ENCODE measurements at places on chromosomes 2 and 18. TPM values are rescaled to one million over a fixed set of nuclear protein-coding genes. Genes with fewer than 3 reads are reported as not detected.

DNA sequence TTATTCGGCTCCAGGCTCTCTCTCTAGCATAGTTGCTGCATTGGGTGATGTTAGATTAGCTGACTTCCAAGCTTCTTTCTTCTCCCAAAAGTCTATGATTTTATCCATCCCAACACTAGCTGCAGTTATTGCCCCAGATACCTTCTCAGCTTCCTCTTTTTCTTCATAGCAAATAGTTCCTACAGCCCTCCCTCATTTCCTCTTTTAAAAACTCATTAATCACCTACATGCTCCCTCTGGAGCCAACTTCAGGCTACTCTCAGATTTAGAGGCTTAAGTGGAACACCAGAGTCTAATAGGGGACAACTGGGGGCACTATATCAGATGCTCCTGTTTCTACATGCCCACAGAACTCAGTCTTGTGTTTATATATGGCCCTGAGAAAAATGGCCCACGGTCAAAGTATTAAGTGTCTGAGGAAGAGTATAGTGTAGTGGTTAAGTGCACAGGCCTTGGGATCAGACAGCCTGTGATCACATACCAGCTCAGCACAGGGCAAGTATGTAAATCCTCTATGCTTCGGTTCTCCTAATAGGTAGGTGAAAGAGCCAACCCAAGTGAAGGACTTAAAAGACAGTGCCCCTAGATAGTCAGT lies 241.9 kb upstream of the SLC14A2 start:
- DNase-seq, result no peak

DNA sequence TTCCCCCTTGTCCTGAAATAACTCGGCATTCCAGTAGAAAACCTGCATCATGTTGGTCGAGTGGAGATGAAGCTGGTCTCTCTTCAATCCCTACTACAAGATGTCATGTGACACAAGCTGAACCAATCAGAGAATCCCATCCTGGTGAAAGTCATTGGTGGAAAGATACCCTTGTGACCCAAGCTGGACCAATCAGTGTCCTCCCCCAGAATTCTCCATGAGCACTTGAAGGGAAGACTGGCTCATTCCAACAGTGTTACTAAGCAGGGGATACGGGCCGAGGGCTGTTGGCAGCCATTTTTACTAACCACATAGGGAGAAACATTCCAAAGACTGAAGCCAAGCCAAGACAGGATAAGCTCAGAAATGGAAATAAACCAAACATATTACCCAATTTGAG lies 298.3 kb downstream of the ICOS start:
- DNase-seq, result peak; percentile 49

DNA sequence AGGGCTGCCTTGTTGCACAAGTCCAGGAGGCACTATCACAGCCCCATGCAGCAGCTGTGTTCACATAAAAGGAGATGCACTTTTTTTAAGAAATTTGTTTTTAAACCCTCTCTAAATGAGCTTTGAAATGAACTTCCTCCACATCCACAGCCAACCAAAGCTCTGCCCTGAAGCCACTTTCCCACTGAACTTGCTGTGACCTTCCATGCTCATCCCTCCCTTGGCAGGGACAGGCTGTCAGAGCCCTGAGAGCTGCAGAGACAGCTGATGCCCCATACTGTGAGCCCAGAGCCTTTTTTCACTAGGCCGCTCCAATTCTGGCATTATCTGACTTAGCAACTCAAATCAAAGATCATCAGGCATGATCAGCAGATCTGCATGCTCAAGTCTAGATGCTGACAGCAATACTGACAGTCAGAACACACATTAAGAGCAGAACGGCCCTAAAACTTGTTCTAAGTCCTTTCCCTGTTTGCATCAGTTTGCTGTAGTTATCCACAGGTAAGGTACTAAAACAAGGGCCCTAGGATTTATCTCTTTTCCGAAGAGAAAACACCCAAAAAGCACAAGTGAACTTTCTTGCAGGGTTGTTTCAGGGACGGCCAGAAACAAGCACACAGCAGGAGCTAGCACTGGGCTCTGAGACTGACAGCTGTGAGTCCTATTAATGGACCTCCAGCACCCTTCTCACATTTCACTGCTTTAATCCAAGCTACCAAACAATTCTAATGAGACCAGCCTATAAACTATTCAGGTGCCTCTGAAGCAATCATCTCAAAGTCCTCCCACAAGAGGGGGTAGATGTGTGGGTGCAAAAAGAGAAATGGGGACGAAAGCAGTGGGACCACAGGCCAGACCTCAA lies 34.9 kb downstream of the RNU4ATAC start:
- DNase-seq, result no peak

DNA sequence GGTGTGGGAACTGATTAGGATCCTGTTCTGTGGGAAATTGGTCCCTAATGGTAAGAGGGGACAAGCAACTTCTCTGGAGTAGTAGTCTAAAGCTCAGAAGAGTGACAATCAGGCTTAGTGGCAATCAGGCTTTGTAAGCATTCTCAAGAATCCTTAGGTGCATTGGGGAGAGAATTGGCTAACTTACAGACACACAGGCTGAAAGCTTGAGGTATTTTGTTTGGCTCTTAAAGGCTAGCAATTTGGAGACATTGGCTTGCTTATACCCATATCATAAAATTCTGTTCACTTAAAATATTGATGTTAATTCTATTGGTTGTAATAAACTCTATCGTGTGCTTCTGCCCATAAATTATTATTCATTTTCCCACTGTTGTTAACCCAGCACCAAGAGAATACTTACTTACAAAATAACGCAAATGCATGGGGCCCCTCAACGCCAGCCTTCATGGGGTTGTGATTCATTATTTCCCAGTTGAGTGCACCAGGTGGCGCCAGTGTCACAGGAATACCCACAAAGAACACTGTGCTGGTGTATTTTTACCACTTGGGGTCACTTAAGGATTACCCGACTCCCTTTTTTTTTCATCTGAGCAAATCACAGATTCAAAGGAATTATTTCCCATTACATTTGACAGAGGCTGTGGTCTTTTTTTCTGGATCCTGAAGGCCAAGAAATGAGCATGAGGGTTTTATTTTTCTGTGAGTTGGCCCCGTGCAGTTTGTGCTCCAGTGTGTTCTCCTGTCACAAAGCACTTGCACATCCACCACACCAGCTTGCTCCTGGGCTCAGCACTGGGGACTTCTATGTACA lies 45.5 kb downstream of the DDX1 start:
- peak; percentile 74 for DNase-seq

DNA sequence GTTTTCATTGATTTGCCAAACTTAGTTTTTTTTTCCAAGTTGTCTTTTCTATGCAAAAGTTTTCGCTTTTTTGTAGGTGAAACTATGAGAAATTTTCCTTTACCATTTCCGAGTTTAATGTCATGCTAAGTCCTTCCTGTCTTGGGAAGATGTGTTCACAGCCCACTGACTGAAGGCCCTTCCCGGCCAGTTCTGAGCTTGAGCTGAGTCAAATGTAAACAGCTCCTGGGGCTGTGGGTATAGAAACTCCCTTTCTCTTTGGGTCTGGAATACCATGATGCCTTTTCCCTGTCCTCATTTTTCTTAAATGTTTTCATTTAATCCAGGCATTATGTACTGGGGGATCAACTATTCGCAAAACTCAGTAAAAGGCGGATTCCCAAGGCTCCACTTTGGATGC lies 69.8 kb upstream of the IL1R1 start:
- DNase-seq, result peak; percentile 81

GRCh38 chr18:7757175-7757574 lies 190.1 kb downstream of the PTPRM start:
- DNase-seq, result no peak

GRCh38 chr2:88320076-88320773 lies 132.3 kb downstream of the FOXI3 start:
- no peak for DNase-seq

- DNase-seq, result no peak
Measured at GRCh38 chr2:10800163-10800562, 12.4 kb downstream of the PDIA6 start.

GRCh38 chr2:582792-583528 lies 94.2 kb downstream of the TMEM18 start:
- no peak for DNase-seq

DNA sequence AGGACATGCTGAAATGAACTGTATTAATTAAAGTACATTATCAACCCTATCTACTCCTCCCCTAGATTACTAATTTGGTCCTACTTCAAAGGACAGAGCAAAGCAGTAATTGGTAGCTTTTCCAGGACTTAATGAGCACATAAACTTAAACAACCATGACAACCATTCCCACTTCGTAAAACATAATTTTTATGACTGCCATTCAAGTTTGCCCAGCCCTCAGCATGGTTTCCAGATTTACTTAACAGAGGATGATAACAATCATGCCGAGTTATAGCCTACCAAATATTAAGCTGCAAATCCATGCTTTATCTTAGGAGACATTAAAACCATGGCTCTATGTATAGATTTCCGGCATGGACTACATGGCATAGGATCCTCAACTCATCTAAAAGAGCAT lies 401.1 kb upstream of the CHAC2 start:
- DNase-seq, result no peak

GRCh38 chr2:168146892-168147810 lies 100.2 kb downstream of the STK39 start:
- DNase-seq, result no peak

- DNase-seq, result peak; percentile 24
Measured at GRCh38 chr18:9804517-9805104, 81.2 kb upstream of the TXNDC2 start.

DNA sequence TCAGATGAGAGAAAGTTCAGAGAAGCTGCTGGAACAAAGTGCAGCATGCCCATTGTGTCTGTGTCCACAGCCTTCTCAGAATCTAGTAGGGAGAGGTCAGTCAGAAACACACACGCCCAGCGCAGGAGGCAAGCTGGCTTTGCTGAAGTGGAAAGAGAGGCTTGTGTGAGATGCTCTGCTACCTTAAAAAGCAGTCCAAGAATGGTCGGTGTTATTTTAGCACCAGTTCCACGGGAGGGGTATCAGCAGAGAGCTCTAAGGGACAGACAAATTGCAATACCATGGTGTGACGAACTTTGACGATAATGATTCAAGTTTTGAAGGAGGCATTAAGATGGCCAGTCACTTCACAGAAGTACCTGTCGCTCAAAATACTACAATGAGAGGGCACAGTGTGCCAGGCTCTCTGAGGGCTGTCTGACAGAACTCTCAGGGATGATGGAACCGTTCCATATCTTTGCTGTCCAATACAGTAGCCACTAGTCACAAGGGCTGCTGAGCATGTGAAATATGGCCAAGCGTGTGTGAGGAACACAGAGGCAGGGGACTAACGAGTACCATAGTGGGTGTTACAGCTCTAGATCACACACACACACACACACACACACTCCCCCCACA lies 237.5 kb upstream of the TMEM200C start:
- no peak for DNase-seq

- no peak for DNase-seq
Measured at GRCh38 chr18:10370716-10371115, 83.7 kb upstream of the APCDD1 start.

- peak; percentile 59 for DNase-seq
Measured at GRCh38 chr2:109131777-109132176, 2.8 kb downstream of the SH3RF3 start.

GRCh38 chr2:113175042-113175628 lies 1.4 kb downstream of the PSD4 start:
- peak; percentile 8 for DNase-seq

- DNase-seq, result no peak
Measured at GRCh38 chr2:164438490-164439205, 182.6 kb downstream of the GRB14 start.

DNA sequence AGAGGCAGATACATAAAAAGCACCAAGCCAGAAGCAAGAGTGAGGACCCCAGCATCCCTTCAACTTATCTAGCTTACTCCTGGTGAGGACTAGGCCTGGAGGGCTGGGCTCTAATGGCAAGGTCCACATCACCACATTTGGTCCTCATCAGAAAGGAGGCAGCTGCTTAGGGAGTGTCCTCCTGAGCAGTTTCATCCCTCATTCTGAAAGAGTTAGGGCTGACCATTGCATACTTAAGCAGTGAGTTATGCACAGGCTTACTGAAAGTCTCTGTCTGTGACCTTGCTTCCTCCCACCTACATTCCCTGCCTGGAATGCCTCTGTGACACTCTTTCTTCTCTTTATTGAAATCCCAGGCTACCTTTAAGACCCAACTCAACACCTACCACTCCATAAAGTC lies 301.8 kb upstream of the ACVR2A start:
- DNase-seq, result peak; percentile 88

DNA sequence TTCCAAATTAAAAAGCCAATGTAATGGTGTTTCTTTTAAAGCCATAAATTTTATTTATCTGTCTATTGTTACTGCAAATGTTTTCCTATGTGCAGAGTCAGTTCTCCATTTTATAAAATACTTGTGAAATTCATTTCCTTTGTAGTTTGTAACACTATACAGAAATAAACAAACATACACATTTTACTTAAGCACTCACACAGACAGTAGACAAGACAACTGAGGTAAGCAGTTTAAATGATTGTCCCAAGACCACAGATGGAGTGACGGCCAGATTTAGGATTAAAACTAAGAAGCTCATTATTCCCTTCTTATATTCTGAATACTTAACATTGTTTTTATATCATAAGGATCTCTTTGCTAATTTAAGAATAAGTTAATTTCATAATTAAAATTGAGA lies 100.9 kb downstream of the BAZ2B start:
- DNase-seq, result no peak

The CCNYL1 gene
- 5.4 TPM for total RNA-seq

The CFC1 gene
- not detected for total RNA-seq

The SNED1 gene
- 39.5 TPM for total RNA-seq

The CAPN10 gene
- total RNA-seq, result 17.2 TPM

The FIGN gene
- 1.5 TPM for total RNA-seq
